ENCODE measurements at places on chromosomes 6 and 20.

- no peak for DNase-seq
These were observed 73.8 kb upstream of the CD2AP start for GRCh38 chr6:47403801-47404200.

DNA sequence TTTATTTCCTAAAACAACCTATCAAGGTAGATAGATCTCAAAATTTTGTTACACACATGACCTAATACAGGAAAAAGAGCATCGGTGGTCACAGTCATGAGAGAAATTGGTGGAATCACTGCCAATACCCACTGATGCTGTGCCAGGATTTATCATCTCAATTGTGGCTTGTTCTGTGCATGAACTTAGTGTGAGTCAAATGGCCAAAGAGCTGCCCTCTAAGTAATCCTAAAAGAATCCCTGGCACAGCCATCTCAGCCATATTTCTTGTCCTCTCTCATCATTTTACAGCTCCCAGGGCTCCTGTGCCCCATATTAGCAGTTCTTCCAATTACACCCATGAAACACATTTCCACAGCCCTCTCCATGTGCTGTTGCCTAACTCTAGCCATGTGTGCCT, 6.1 kb downstream of the GSTA5 start:
- no peak for DNase-seq

DNA sequence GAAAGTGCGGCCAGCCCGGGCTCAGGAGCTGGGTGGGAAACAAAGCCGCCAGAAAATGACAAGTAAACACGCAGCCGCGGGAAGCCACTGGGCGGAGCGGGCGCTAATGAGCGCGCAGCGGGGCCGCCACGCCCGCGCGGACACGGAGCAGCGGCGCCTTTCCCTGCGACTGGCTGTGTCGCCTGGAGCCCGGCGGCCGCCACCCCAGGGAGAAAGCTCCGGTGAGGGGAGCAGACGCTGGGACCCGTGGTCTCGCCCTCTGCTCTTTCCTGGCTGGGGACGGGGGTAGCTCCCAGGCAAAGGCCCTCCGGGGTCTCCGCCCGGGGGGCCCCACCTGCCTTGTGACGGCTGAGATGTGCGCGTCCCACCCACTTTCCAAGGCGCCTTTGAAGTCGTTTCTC, 54.9 kb downstream of the PRR18 start:
- DNase-seq, result peak; percentile 81

- peak; percentile 73 for DNase-seq
These were observed 317.0 kb downstream of the CDC5L start for GRCh38 chr6:44704240-44705150.

- DNase-seq, result no peak
These were observed 232.9 kb downstream of the SYNE1 start for GRCh38 chr6:152404086-152404857.

- peak; percentile 67 for DNase-seq
These were observed 39.2 kb upstream of the TPD52L1 start for GRCh38 chr6:125114248-125114858.
